ENCODE measurements at places on chromosomes 2 and 18. TPM values are rescaled to one million over a fixed set of nuclear protein-coding genes. Genes with fewer than 3 reads are reported as not detected.

The FIGN gene
- not detected for total RNA-seq

The DYSF gene
- total RNA-seq: 2.8 TPM

The ABCG8 gene
- not detected for total RNA-seq

The SMAD2 gene
- total RNA-seq: 114 TPM

The CEBPZ gene
- 72.2 TPM for total RNA-seq

The CHST9 gene
- not detected for total RNA-seq

The ERMN gene
- 10.2 TPM for total RNA-seq

The MAP2 gene
- 0.94 TPM for total RNA-seq

The POTEC gene
- not detected for total RNA-seq

The PPP1R1C gene
- not detected for total RNA-seq

Data from T-helper 17 cell (primary cell).